ENCODE measurements at places on chromosomes 6 and 20. TPM values are rescaled to one million over a fixed set of nuclear protein-coding genes. Genes with fewer than 3 reads are reported as not detected.

SLCO4A1 gene
- 38.3 TPM for total RNA-seq

HLA-DPB1 gene
- total RNA-seq: 37.6 TPM

BPI gene
- not detected for total RNA-seq

SIM1 gene
- 0.23 TPM for total RNA-seq

GPR63 gene
- 19.6 TPM for total RNA-seq

EEF1E1 gene
- total RNA-seq: 317 TPM

PRICKLE4 gene
- 0.66 TPM for total RNA-seq

RIMS1 gene
- total RNA-seq: 4.0 TPM

LRRC1 gene
- total RNA-seq: 16.6 TPM

KHDC1L gene
- not detected for total RNA-seq

WDR46 gene
- total RNA-seq: 104 TPM

ELOVL4 gene
- 13.3 TPM for total RNA-seq

SIGLEC1 gene
- total RNA-seq: not detected

DNA sequence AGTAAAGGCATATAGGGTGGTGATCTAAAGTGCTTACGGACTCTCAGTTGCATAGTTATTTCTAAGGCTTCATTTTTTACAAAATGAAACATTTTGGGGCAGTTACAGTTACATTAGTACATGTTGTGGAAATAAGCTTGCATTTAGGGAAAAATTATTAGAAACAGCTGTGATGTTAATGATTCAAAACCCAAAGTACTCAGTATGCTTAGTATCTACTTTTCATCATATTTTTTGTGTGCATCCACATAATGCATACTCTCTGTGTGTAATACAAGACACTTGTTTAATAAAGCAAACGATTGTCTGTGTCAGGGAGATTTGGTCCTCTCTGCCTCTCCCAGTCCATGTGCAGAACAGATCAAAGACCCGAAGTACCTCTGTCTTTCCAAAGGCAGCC lies 11.4 kb upstream of the TBX18 start:
- no peak for DNase-seq

GRCh38 chr20:38935967-38936407 lies 9.8 kb downstream of the FAM83D start:
- DNase-seq: no peak

GRCh38 chr6:92201618-92202017 lies 1217.7 kb downstream of the EPHA7 start:
- DNase-seq: no peak

DNA sequence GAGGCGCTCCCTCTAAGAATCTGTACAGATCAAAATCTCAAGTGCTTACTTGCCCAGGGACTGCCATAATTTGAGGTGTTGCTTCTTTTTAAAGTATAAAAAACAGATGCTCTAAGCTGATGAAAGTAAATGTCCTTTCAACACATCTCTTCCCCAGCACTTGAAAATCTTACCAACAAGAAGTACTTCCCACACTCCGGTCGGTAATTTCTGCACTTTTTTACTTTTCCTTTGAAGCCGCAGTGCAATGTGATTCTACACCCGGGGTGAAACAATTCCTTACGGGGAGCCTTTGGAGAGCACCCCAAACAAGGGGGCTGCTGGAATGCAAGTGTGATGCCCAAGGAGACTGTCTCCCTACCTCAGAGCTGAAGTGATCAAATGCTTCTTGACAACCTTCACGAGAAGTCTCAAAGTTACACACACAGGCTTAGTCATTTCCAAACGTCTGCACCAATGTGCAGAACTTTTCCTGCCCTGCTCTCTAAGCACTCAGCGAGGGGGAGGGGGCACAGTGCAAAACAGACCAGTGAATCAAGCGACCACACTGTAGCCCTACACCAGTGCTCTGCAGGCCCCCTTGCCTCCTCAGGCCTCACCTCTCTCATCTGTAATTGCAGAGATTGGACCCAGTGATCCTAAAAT lies 56.7 kb downstream of the ATXN1 start:
- DNase-seq: no peak

GRCh38 chr6:68675548-68675947 lies 40.5 kb downstream of the ADGRB3 start:
- no peak for DNase-seq

DNA sequence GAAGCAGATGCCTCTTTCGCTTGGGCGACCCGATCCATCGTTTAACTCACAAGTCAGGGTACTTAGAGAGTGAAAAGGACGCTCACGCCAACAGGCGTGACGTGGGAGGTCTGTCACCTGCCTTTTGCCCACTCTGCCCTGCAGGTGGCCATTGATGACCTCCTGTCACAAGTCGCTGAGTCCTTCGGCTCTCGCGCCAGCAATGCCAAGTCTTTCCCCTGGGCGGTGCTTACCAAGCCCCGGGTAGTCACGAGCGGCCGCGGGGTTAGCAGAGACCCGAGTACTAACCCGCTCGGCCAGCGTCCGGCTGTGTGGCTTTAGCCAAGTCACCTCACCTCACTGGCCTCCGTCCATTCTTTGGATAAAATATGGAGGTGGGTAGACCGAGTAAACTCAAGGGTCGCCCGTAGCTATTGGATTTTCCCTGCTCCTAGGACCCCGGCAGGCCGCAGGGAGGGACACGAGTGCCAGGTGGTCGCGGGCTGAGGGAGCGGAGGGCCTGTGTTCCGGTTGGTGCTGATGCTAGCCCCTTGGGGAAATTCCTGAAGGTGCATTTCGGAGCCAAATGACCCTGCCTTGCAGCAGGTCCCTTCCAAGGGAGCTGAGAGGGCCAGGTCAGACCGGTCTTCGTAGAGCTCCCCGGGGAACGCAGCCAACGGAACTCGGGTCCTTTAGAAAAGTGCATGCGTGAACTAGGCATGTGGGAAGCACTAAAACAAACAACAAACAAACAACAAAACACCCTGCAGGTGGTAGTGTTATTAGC lies 668 bp downstream of the PKIB start:
- peak; percentile 81 for DNase-seq

- no peak for DNase-seq
Measured at GRCh38 chr20:6057691-6058090, 3.8 kb upstream of the LRRN4 start.

DNA sequence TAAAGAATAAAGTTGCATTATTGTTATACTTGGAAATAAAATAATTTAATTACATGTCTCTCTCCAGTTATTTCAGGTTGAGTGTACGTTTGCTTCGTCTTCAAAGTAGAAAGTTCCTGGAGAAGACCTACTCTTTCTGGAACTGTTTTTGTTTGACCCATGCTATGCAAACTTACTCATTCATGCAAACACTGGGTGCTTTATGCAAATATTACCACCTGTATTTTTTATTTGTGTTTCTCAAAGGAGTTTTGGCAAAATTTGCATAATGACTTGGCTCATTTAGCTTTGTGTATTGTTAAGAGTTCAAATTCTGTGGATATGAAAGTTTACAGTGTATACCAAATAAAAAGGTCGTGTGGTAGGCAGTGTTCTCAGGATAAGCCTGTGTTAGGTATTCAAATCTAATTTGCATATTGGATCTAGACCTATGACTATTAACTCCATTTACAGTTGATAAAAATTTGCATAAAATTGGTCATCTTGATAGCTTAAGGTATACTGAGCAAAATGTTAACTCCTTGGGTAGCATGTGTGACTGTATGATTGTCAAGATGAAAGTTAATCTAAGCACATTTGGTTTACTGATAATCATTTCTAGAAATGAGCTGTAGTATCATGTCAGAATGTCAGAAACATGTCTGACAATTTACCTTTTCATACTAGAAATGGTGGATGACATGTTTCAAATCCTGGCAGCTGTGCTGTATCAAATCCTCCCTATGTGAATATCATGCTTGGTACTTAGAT lies 65.2 kb downstream of the CDKAL1 start:
- DNase-seq: no peak

- no peak for DNase-seq
Measured at GRCh38 chr20:44790638-44791393, 19.5 kb downstream of the RIMS4 start.

DNA sequence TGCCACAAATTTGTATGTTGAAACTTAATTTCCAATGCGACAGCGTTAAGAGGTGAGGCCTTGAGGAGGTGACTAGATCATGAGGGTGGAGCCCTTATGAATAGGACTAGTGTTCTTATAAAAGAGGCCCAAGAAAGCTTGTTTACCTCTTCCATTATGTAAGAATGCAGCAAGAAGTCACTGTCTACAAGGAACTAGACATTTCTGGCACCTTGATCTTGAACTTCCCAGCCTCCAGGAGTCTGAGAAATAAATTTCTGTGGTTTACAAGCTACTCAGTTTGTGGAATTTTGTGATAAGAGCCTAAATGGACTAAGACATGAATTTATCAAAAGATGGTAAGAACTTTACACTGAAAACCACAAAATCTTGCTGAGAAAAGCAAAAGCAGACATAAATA lies 173.6 kb upstream of the SGK1 start:
- no peak for DNase-seq

- DNase-seq: peak; percentile 88
Measured at GRCh38 chr6:169212897-169213813, 40.5 kb downstream of the THBS2 start.

- DNase-seq: no peak
Measured at GRCh38 chr6:164532198-164533044, 777.0 kb downstream of the C6orf118 start.

DNA sequence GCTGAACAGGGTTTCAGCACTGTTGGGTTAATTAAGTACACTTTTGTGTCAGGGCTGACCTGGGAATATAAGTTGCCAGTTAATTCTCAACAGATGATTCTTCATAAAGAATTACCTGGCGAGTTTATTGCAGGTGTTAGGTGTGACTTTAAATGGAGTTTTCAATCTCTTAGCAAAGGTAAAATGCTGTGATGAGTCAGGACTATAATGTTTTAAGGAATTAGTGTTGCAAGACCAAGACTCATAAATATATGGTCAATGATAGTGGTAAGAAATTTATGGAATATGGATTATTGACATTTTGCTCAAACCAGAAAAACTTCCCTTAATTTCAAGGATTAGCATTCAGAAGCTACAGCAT lies 50.0 kb upstream of the PLCG1 start:
- no peak for DNase-seq

GRCh38 chr20:38299963-38300362 lies 4.0 kb upstream of the BPI start:
- peak; percentile 53 for DNase-seq

DNA sequence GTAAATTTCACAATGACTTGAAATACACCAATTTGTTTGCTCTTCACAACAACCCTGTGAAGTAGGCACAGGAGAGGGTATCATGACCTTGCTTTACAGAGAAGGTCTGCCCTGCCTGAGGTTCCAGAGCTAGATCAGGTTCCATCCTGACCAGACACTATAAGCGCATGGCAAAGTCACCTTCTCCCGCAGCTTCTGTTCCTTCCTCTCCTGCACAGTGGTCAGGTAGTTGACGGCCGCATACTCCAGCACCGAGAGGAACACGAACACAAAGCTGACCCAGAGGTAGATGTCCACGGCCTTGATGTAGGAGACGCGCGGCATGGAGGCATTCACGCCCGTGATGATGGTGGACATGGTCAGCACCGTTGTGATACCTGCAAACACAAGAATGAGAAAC lies 34.3 kb downstream of the PM20D2 start:
- no peak for DNase-seq

GRCh38 chr6:44108471-44108870 lies 18.8 kb downstream of the MRPL14 start:
- no peak for DNase-seq

GRCh38 chr6:31042806-31043205 lies 32.5 kb downstream of the MUC22 start:
- peak; percentile 88 for DNase-seq

- DNase-seq: peak; percentile 75
Measured at GRCh38 chr6:7050872-7051779, 56.6 kb upstream of the RREB1 start.

DNA sequence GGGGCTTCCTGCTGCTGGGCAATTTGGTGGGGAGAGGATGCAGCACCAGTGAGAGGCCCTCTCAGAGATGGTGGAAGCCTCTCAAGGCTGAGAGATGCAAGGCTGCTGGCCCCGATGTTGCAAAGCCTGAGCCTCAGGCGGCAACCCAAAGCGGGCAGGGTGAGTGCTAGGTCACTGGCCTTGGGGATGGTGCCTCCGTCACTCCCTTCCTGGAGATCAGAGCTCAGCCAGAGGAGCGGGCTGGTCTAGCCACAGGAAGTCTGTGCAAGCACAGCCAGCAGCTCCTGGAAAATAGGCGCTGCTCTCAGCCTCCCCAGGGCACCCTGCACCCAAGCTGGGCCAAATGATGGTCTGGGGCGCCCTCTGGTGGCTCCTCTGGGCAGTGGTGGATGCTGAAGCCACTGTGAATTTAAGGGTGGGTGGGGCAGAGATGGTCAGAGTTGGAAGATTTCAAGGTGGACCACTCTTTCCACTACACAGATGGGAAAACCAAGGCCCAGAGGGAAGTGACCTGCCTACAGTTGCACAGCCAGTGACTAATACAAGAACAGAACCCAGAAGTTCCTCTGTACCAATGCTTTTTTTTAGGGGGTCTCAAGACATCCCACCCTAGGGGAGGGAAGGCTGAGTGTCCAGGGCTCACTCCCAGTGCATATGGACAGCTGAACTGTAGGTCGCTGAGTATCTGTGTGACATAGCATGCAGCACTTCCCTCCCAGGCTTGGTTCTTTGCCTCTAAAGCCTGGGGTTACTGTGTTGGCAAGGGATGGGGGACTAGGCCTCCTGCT lies 20.8 kb downstream of the C20orf203 start:
- DNase-seq: peak; percentile 94

- no peak for DNase-seq
Measured at GRCh38 chr6:125165256-125165655, 11.7 kb downstream of the TPD52L1 start.

DNA sequence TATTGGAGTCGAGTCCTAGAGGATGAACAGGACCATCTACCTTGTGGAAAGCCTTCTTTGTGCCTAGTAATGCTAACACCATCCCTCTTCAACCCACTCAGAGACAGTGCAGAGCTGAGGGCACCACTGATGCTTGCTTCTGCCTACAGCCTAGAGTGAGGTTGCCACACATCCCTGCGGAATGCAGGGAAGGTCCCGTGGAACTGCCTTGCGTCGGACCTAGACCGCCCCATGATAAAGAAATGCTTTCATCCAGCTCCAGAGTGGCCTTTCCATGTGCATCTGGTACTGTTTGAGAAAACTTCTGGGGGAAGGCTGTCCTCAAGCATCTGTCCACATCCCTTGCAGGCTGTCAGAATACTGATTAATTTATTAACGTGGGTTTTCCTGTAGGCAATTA lies 168.4 kb downstream of the PHACTR1 start:
- no peak for DNase-seq

GRCh38 chr6:71404145-71404966 lies 115.7 kb downstream of the OGFRL1 start:
- peak; percentile 62 for DNase-seq

- no peak for DNase-seq
Measured at GRCh38 chr6:54586251-54586650, 260.3 kb upstream of the FAM83B start.

GRCh38 chr20:46122071-46122470 lies 4.0 kb downstream of the CD40 start:
- no peak for DNase-seq

GRCh38 chr6:163356324-163356723 lies 58.2 kb upstream of the QKI start:
- DNase-seq: peak; percentile 41

GRCh38 chr6:110741517-110741916 lies 73.8 kb downstream of the CDK19 start:
- no peak for DNase-seq

DNA sequence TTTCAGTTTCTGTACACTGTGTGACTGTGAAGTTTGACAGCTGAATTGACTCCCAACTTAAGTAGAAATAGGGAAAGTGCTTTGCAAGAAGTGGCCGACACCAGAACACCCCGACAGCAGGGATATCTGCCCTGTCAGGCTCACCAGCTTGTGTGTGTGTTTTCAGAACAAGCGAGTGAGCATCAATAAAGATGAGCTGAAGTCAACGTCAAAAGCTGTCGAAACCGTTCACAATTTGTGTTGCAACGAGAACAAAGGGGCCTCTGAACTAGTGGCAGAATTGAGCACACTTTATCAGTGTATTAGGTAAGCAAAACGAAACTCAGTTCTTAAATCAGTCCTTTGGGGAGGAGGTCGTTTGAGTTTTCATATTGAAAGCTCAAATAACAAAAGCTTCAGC lies 10.7 kb downstream of the NELFCD start:
- no peak for DNase-seq

Data from GM23338 (cell line).